ENCODE measurements at places on chromosomes 6 and 20.

DNA sequence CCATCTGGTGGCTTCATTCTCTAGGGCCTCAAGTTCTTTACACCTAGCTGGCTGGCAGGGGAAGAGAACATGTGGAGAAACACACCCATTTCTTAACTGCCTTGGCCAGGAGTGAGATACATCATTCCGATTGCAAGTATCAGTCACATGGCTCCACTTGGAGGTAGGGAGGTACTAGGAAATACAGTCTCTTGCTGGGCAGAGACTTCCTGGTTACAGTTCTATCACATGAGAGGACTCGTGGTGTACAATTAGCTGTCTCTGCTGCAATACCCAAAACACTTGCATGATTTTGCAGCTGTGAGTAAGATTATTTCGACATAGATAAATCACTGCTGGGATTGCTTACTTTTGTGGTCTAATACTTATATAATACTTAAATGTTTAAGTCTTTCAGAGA, 51.1 kb downstream of the GTF2H5 start:
- DNase-seq, result peak; percentile 88

DNA sequence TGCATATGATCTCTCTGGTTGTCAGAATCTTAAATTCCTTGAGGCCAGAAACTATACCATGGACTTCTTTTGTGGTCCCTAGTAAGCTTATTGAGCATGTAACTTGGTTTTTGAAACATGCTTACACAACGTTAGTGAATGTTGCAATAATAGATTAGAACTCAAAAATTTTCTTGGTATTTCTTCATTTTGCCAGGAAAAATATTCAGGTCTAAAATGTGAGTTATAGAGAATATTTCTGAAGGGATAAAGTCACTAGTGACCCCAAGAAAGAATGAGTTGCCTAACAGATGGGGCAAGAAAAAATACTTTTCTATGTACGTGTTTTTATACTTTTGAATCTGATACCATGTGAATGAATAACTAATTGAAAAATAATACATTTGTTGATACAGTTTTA, 195.4 kb downstream of the TFAP2A start:
- no peak for DNase-seq

DNA sequence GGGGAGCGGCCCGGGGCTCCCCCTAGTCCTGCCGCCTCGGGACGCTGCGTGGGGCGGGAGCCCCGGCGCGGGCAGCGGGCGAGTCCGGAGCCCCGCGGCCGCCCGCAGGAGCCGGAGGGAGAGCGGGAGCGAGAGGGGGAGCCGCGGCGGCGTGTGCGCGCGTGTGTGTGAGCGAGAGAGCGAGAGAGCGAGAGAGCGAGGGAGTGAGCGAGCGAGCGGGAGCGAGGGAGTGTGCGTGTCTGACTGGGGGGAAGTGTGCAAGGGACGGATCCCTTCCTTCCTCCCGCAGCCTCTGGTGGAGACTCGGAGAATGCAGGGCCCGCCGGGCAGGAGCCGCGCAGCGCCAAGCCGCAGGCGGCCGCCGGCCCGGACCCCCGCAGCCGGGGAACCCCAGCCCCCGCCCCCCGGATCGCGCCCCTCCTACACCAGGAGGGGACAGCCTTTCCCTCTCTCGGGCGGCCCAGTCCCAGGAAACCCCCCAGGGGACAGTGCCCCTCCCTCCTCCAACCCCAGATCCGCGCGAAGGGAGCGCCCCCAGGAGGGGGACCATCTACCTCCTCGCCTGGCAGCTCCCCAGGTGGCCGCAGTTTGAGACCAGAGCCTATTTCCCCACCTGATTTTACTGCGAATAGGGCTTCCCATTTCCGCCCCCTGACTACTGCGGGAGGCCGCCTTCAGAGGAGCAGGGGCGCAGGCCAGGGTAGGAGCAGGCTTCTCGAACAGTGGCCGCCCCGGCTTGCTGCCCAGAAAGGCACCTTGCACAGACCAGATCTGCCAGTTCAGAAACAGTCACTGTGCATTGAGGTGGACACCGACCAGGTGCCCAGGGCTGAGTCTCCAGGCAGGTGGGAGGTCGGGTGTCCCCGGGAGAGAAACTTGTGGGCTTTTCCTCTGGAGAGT, at the start of gene CDH22:
Gene CDH22 (minus strand): TSS at position 241 of the 900 bp plus-strand sequence. CDS start 57,204 bp downstream, outside the sequence.
- DNase-seq, result no peak

DNA sequence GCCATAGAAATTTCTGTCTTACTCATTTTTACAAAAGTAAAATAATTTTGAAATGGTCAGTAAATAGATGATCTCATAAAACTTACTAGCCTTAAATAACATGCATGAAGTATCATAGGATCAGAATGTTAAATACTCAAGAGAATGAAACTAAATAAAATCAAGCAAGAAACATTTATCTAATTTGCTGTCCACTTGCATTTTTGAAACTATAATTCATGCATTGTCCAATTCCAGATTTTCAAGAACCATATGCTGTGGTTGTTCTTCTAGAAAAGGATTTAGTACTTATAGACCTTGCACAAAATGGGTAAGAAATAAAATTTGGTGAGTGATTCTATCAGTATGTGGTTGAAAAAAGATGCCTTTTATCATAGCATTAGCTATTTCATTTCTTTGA, 107.0 kb downstream of the STXBP5 start:
- DNase-seq, result peak; percentile 12

DNA sequence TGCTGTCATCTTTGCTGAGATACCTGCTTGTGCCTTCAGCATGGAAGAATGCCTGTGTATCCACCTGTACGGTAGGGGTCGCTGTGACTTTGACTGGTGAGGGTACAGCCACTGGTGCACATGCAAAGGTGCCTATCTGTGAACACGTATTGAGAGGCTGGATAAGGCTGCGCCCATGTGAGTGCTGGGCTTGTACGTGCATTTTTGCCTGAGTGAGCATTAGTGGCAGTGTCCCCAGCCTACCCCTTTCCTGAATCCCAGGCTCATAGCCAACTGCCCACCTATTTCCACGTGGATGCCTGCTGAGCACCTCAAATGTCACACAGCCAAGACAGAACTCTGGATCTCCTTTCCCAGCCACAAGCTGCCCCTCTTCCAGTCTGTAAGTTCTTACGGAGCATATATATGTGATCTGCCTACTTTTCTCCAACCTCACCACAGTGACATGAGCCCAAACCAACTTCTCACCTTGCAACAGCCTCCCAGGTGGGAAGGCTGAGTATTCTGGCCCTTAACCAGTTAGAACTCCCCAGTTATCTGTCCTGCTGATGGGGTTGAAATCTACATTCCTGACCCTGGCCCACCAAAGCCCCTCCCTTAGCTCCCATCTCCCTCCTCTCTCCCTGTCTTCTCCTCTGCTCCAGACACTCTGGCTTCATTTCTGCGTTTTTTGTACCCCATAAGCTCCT, 1.1 kb upstream of the SLC2A10 start:
- DNase-seq, result no peak

DNA sequence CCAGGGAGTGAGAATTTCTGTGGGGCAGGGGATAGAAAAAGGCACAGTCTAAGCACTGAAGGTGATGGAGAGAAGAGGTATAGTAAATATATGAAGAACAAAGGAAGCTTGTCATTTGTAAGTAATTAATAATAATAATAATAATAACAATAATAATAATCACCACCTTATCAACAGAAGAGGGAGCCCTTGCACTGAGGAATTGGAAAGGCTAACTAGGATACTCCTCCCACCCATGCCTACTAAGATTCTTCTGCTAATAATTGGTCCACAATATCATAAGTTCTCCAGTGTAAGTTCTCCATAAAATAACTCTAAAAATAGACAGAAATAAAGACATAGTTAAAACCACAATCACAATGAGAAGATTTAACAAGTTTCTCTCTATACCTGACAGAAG, 912 bp upstream of the OR12D3 start:
- no peak for DNase-seq

DNA sequence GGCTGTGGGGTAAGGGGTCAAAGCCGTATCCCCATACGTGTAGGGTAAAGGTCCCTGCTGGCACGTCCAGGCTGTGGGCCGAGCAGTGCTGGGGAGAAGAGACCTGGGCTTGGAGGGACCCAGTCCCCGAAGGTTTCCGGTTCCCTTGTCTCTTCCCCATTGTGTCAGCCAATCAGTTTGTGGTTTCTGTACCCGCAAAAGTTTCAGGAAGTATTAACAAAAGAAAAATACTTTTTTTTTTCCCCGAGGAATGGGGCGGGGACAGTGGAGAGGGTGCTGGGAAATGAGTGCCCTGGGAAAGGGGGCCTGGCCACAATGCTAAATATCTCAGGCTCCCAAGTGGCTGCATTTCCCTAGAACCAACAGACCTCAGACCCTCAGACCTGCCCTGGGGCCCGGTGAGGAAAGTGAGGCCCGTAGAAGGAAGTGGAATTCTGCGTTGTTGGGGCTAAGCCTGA, 15.2 kb upstream of the AMD1 start:
- no peak for DNase-seq

- no peak for DNase-seq
Measured at GRCh38 chr6:34194772-34195171, 41.9 kb upstream of the HMGA1 start.

DNA sequence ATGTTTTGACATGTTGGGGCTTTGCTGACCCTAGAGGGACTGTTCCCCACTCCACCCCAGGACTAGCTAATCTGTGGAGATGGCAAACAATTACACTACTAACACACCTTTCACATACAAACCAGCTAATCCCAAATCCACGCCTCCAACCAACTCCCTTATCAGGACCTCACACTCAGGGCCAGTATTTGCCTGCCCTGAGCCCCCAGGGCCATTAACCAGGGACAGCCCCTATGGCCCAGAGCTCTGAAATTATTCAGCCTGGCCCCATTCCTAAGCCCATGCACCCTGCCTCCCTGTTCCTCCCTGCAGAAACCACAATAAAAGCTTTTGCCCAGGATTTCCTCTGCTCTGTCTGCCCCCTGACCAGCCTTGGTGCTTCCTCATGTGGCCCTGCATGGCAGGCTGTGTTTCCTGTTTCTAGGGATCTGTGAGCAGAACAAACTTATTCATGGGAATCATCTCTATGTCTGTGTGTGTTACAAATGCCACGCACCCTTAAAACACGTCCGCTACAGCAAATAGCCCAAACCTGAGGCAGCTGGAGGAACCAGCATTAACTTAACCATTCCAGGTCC, 121.2 kb downstream of the PXDC1 start:
- DNase-seq, result no peak

DNA sequence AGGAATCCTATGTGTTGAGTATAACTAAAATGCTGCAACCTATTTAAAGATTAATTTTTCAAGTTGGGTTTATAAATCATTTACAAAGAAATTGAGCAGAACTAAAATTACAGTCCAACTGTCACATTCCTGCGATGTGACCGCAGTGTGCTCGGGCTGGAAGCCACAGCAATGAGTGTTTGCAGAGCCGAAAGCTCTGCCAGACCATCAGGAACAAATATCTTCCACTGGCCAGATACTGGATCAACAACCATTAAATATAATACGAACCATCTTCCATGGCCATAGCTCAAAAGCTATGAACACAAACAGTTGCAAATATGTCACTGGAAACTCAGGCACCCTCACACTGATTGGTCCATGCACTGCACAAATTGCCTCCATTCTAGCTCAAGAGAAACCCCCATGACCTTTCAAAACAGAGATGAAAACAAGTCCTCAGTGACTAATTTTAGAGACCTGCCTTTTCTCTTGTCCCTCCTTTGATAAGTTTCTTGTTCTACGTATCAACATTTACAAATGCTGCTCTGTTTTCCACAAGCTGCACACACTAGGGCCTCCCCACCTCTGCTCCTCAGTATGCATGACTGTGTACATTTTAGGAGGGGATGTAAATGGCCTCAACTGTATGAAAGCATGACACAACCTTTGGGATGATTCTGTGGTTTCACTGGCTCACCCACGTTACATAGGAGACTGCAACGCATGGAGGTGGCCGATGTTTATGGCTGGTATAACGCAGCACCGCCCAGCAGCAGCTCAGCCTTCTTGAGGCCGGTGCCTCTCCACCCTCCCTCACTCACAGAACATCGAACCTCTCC, 171.7 kb downstream of the WDR27 start:
- DNase-seq, result peak; percentile 92

Measured in fibroblast of skin of left quadriceps (primary cell).